Occipital lobe (tissue), 3 donors: ENCODE measurements at places on chromosomes 12 and 14. TPM values are rescaled to one million over a fixed set of nuclear protein-coding genes. Genes with fewer than 3 reads are reported as not detected.

The SPPL3 gene
- total RNA-seq: 64.7 TPM

The SPATA7 gene
- total RNA-seq: 131 TPM

The SALL2 gene
- total RNA-seq: 11.2 TPM

The B4GALNT1 gene
- total RNA-seq: 45.2 TPM

The RASSF9 gene
- 0.47 TPM for total RNA-seq

The KRT85 gene
- not detected for total RNA-seq

The MYO1H gene
- 0.16 TPM for total RNA-seq

The SLC38A4 gene
- total RNA-seq: 0.94 TPM

The MGAT4C gene
- total RNA-seq: 56.9 TPM

The ANO2 gene
- 3.6 TPM for total RNA-seq

The ESRRB gene
- 0.31 TPM for total RNA-seq

The PLEK2 gene
- 0.47 TPM for total RNA-seq

The TBX5 gene
- not detected for total RNA-seq

The OTUB2 gene
- 5.6 TPM for total RNA-seq

The MEG3 gene
- total RNA-seq: 92.5 TPM

The CNTN1 gene
- total RNA-seq: 385 TPM

The STXBP6 gene
- total RNA-seq: 11.9 TPM

The SDR9C7 gene
- 0.31 TPM for total RNA-seq

The HOXC9 gene
- total RNA-seq: not detected

The CLEC4E gene
- not detected for total RNA-seq
